ENCODE measurements at places on chromosomes 3 and 15.

- DNase-seq = no peak
These were observed 95.4 kb downstream of the PCSK6 start for GRCh38 chr15:101394056-101394630.

DNA sequence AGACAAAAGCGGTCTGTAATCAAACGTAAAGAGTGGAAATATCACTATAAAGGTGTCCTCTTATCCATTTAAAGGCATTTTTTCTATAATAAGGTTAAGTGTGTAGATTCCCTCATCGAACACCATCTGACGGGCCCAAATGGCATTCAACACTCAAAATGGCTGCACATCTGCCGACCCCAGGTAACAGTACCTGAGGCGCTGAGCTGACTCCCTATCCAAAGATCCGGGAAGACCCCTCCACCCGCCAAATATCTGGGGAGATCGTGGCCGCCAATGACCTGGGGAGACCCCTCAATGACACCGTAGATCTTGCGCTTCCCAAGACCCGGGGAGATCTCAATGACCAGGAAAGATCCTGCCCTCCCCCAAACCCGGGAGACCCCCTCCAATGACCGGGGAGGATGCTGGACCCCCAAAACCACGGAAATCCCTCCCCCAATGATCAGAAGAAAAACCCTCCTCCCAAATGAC, 476 bp downstream of the IP6K2 start:
- no peak for DNase-seq

- no peak for DNase-seq
These were observed 195.7 kb upstream of the SETMAR start for GRCh38 chr3:4107430-4107829.

DNA sequence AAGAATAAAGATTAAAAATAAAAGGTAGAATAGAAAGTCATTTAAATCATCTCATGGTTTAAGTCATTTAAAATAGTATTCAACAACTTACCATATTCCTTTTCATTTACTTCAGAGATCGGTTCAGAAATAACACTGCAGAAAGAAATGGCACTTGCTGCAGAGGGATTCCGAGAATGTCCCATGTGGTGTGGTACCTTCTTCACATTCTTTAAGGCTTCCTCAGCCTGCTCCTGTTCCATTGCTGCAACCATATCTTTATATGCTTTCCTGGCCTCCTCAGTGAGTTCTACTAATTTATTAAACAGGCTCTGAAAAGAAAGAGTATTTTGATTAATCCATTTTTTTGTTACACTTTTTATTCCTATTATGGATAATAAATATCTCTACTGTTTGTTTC, 32.6 kb upstream of the SHC4 start:
- DNase-seq = no peak

DNA sequence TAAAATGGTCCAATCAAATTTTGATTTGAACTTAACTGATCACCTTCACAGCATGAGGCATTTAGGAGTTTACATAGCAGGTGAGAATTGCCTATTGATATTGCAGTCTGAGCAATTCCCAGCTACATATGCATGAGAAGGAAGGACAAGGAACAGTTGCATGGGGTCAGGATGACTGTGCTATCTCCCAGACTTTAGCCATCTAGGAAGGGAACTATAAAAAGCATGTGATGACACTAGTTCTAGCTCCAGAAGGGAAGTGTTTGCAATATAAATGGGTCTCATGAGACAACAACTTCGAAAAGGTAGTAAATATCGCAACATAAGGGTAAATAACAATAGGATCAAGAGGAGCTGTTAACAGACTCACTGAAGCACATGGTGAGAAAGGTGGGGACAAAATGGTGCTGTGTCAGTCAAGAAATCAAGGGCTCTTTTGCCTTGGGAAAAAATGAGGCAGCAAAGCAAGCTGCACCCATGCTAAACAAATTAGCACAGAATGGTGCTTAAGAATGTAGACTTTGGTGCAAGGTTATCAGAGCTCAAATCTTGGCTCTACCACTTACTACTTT, 90.4 kb upstream of the SLC2A2 start:
- DNase-seq = no peak

GRCh38 chr15:97978401-97979139, 18.1 kb downstream of the ARRDC4 start:
- DNase-seq = no peak

GRCh38 chr3:117665296-117665695, 955.7 kb downstream of the TUSC7 start:
- DNase-seq = no peak

GRCh38 chr3:60594025-60594424, 657.2 kb downstream of the FHIT start:
- DNase-seq = no peak

DNA sequence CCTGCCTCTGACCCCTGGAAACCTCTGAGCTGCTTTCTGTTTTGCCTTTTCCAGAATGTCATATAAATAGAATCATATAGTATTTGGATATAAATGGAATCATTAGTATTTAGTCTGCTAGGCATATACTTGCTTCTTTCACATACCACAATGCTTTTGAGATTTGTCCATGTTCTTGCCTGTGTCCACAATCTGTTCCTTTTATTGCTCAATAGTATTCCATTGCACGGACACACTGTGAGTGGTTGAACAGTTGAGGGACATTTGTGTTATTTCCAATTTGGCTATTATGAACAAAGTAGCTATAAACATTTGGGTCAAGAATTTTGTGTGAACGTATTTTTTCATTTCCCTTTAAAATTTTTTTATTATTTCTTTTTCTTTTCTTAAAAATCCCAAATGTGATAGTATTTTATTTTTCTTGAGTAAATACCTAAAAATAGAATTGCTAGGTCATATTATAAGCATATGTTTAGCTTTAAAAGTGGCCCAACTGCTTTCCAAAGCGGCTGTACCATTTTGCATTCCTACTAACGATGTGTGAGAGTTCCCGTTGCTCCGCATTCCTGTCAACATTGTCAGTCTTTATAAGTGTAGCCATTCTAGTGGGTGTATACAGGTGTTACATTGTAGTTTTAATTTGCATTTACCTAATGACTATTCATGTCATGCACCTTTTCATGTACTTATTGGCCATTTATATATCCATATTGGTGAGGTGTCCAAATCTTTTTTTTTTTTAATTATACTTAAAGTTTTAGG, 26.5 kb downstream of the WDR53 start:
- DNase-seq = no peak

- DNase-seq = no peak
These were observed 78.3 kb downstream of the TFRC start for GRCh38 chr3:196003611-196004010.

- no peak for DNase-seq
These were observed 59.0 kb upstream of the GSK3B start for GRCh38 chr3:120153294-120153693.

GRCh38 chr3:195102609-195103467, 168.1 kb downstream of the XXYLT1 start:
- peak; percentile 95 for DNase-seq

DNA sequence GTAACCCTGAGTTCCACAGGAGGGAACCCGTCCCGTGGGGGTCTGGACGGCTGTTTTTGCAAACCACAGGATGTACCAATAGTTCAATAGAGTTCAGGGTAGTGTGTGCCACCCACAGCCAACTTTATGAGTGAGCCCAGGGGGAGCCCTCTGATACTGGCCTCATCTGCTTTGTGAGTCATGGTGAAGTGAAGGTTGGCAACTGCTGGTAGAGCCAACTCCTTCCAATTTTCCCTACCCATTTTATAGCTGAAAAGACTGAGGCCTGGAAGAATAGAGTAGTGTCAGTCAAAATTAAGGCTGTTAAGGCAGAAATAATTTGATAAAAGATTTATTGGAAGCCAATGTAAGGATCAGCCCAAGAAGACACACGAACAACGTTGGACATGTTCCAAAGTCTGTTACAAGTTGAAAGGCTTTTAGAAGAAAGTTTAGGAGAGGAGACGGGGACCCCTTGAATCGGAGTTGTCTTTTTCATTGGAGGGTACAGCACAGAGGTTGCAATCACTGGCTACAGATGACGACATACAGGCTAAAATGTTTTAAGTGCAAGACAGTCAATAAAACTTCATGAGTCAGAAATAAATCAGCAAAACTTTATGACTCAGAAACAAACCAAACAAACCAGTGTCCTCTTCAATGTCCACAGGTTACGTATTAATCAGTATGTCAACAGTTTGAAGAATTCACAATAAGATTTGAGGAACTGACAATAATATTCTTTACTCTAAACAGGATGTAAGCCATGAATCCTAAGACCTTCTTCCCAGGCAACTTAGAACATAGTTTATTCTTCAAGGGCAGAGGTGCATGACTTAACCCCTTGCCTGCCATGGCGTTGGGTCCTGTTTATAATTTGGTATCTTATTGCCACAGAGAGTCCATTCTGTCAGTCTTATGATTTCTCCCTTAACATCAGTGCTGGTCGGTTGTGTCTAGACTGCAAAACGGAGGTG, 62.9 kb upstream of the NR2E3 start:
- DNase-seq = peak; percentile 51

- no peak for DNase-seq
These were observed 215.0 kb upstream of the IGF1R start for GRCh38 chr15:98433346-98433745.

DNA sequence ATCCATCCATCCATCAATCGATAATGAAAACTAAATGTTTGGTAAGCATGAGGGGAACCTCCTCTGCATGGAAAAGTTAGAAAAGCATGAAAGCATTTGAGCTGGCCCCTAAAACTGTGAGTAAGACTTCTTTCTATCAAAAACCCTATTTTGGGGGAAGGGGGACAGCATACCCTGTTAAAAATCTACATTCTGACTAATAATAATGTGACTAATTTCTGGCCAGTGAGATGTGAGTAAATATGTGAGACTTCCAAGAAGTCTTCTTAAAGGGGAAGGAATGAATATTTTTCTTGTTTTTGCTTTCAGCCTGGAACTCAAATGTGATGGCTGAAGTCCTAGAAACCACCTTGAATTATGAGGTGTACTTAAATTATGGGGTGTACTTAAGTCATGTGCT, 54.9 kb downstream of the C3orf85 start:
- DNase-seq = no peak

- DNase-seq = no peak
These were observed 23.9 kb upstream of the NEK10 start for GRCh38 chr3:27392950-27393679.

DNA sequence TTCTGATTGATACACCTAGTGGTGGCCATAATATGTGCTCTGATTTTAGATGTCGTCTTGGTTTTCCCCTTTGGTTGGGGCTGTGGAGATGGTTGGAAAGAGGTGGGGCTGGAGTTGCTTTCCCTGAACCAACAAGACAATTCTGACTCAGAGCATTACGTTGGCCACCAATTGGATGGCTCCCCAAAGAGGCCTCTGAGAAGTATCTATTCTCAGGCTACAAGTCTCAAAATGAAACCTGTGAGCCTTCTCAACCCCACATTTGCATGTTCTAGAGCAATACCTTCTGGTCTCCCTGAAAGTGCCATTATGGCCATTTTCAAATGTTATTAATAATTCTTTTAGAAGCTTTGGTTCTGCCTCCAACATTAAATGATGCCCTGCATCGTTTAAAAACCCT, 188.4 kb upstream of the WNT5A start:
- no peak for DNase-seq

- no peak for DNase-seq
These were observed 74.9 kb downstream of the SIDT1 start for GRCh38 chr3:113607219-113607596.

GRCh38 chr3:9248522-9249271, 749 bp downstream of the SRGAP3 start:
- no peak for DNase-seq

DNA sequence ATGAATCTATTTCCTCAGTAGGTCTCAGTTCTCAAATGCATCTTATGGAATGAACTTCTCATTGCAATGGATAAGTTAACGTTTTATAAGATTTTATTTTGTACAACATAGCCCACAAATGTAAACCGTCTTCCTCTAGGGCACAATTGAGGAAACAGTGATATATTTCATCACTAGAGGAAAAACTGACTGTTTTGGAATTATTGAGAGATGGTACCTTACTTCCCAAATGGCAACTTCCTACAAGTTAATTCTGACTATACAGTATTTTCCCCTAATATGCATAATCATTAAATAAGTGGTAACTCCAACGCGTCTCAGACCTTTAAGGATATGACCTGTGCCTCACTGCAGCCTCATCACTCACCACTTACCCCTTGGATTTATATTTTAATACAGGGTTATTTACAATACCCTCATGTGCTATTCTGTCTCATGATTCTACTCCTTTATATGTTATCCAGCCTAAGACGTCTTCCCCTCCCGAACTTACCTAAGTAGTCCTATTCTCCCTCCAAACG, 13.3 kb downstream of the GABPB1 start:
- DNase-seq = no peak

DNA sequence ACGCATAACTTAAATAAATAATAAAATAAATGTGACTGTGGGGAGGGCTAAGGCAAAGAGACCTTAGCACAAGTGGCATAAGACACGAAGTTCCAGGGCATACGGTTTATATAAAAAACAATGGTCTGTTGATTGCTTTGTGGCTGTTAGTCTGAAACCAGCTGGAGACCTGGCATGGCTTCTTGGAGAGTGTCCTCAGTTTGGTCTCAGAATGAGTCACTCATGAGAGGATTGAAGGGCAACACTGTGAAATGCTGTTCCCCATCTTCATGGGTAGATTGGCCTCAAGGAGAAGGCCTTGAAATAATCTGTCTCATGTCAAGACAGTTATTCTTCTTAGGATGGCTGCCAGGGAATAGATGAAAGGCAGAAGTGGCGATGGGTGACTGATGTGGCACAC, 62.2 kb downstream of the SOX2 start:
- no peak for DNase-seq

GRCh38 chr3:115388811-115389210, 234.5 kb upstream of the GAP43 start:
- DNase-seq = no peak

- DNase-seq = no peak
These were observed 89.1 kb downstream of the ABHD5 start for GRCh38 chr3:43779850-43780249.

- DNase-seq = peak; percentile 30
These were observed 73.8 kb downstream of the FLNB start for GRCh38 chr3:58082047-58082446.

- no peak for DNase-seq
These were observed 611.7 kb downstream of the MCTP2 start for GRCh38 chr15:94843060-94843459.

DNA sequence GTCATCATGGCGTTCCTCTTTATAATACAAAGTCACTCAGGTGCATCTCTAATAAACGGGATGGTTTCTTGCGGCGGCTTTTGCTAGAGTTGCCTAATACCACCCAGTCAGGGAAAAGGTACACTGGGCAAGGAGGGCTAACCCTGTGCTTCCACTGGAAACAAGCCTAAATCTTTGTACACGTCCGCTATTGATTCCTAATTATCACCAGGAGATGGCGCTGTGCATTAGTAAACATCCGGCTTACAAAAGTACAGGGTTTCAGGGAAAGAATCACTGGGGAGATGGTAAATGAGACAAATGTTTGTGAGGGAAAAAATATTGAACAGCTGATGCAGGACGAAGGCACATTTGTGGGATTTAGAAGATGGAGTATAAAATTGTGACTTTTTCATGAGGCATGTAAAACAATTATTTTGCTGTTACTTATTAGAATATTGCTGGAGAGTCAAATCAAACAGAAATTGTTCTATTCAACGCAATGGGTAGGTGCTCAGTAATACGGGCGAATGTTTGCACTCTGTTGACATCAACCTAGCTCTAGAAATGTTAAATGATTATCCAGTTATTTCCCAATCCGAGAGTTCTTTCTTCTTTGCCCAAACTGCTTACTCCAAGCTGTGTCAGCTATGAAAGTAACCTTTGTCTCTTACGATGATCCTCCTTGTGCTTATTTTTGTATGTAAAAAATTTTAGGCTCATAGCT, 50.6 kb downstream of the GMNC start:
- peak; percentile 24 for DNase-seq

GRCh38 chr3:52835766-52836470, 1.1 kb upstream of the MUSTN1 start:
- DNase-seq = no peak
